Vagina (tissue), 2 donors: ENCODE measurements at places on chromosomes 12 and 14.

GRCh38 chr14:72652179-72652578 is 241.7 kb downstream of the DPF3 start:
- no peak overlapping the region for H3K27ac ChIP-seq
- no peaks in the 10 kb centered on the region for H3K27me3 ChIP-seq
- no peaks in the 10 kb centered on the region for H3K4me1 ChIP-seq
- H3K36me3 ChIP-seq, result no peaks in the 10 kb centered on the region

- H3K4me3 ChIP-seq, result no peak overlapping the region
- no peaks in the 10 kb centered on the region for H3K36me3 ChIP-seq
- peaks cover 16% of the 10 kb centered on the region for H3K4me1 ChIP-seq
- H3K27ac ChIP-seq, result no peak overlapping the region
- H3K27me3 ChIP-seq, result no peaks in the 10 kb centered on the region
Observed at GRCh38 chr12:105018012-105018411, 31.9 kb downstream of the NOPCHAP1 start.

DNA sequence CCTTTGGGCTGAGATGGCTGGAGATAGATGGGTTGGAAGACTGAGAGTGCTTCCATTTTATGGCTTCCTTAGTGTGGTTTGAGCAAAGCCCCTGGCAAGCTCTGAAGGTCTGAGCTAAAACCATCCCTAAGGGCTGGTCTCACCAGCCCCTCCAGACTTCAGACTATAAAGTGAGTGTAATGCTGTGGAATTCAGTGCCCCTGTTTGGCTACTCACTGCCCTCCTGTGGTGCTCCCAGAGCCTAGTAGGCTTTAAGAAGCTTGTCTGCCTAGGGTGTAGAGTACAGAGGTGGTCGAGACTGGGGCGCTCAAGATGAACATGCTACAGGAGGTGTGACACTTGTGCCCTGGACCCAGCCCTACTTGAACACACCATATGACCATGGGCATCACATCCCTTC is 246.7 kb upstream of the FKBP4 start:
- no peaks in the 10 kb centered on the region for H3K27me3 ChIP-seq
- no peaks in the 10 kb centered on the region for H3K4me1 ChIP-seq
- H3K36me3 ChIP-seq, result no peaks in the 10 kb centered on the region

DNA sequence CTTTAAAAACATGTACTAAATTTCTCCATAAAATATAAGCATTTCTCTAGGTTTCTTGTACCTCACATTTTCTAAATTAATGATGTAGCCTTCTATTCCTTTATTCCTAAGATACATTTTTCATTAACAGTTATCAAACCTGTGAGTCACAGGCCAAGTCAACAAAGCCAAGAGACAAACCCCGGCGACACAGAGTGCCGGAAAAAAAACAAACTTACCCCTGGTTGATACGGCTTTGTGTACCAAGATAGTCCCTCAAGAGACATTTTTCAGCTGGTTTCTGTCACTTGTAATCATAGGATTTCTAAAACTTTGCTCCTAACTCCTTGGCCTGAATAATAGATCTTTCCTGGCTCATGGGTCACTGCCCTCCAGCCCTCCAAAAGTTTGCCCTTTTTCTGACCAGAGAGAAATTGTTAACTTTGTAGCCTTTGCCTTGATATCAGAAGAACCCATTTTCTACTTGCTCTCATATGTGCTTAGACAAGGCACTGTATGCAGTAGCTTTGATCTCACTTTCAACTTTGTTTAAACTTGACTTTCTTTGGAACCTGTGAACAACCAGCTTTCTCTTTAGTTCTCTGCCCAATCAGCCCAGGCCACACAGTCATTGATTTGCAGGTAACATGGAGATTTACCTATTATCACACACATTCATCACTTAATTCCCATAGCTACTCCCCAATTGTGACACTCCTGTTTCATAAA is 172.2 kb downstream of the PRKD1 start:
- no peaks in the 10 kb centered on the region for H3K27me3 ChIP-seq
- H3K27ac ChIP-seq, result no peak overlapping the region
- no peaks in the 10 kb centered on the region for H3K36me3 ChIP-seq
- no peaks in the 10 kb centered on the region for H3K4me1 ChIP-seq
- DNase-seq, result no peak
